ENCODE measurements at places on chromosomes 12 and 14. TPM values are rescaled to one million over a fixed set of nuclear protein-coding genes. Genes with fewer than 3 reads are reported as not detected.

- no peaks in the 10 kb centered on the region for H3K36me3 ChIP-seq
- no peaks in the 10 kb centered on the region for H3K4me1 ChIP-seq
- DNase-seq, result no peak
Measured at GRCh38 chr14:42004321-42004720, 397.6 kb downstream of the LRFN5 start.

- no peaks in the 10 kb centered on the region for H3K27me3 ChIP-seq
- H3K4me3 ChIP-seq, result no peak overlapping the region
- peak overlapping the region; percentile 82 for H3K27ac ChIP-seq
- DNase-seq, result peak; percentile 90
- peaks cover 83% of the 10 kb centered on the region for H3K4me1 ChIP-seq
Measured at GRCh38 chr14:96249029-96249428, 7.0 kb upstream of the BDKRB1 start.

DNA sequence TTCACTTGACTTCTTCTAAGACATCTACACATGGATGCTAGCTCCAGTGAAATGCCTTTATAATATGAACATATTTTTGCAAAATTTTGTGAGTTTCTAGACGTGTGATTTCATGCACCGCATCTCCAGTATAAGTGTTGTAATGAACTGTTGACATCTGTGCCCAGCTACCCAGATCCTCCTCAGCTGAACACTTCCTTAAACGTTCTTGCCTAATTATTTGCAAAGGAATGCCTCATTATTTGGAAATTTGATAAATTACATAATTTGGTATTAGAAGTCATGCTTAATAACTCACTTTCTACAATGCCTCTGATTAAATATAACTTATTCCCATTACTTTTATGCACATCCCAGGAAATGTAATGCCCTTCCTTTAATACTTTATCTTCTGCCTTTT, 14.0 kb downstream of the OR11G2 start:
- no peaks in the 10 kb centered on the region for H3K4me1 ChIP-seq
- no peaks in the 10 kb centered on the region for H3K36me3 ChIP-seq
- H3K4me3 ChIP-seq, result no peak overlapping the region

GRCh38 chr12:103745962-103746361, 95.1 kb downstream of the NT5DC3 start:
- H3K36me3 ChIP-seq, result no peaks in the 10 kb centered on the region
- no peaks in the 10 kb centered on the region for H3K27me3 ChIP-seq
- H3K4me1 ChIP-seq, result peaks cover 7% of the 10 kb centered on the region
- no peak for DNase-seq

- peak; percentile 23 for DNase-seq
- H3K27me3 ChIP-seq, result no peaks in the 10 kb centered on the region
- H3K36me3 ChIP-seq, result no peaks in the 10 kb centered on the region
Measured at GRCh38 chr12:75900781-75901254, 130.8 kb downstream of the PHLDA1 start.

The EIF2S3B gene
- 0.34 TPM for total RNA-seq

Measured in SJSA1 (cell line).